ENCODE measurements at places on chromosomes 3 and 15.
A peak's percentile ranks its signal among the peaks of the same experiment; 100 is the strongest.

- no peak for DNase-seq
Measured at GRCh38 chr3:183275937-183276336, 22.9 kb downstream of the B3GNT5 start.

- DNase-seq, result no peak
Measured at GRCh38 chr3:31614162-31614921, 81.6 kb downstream of the STT3B start.

GRCh38 chr3:150680562-150680961 is 23.2 kb downstream of the ERICH6 start:
- no peak for DNase-seq

- DNase-seq, result no peak
Measured at GRCh38 chr3:188727052-188727451, 444.7 kb upstream of the TPRG1 start.

DNA sequence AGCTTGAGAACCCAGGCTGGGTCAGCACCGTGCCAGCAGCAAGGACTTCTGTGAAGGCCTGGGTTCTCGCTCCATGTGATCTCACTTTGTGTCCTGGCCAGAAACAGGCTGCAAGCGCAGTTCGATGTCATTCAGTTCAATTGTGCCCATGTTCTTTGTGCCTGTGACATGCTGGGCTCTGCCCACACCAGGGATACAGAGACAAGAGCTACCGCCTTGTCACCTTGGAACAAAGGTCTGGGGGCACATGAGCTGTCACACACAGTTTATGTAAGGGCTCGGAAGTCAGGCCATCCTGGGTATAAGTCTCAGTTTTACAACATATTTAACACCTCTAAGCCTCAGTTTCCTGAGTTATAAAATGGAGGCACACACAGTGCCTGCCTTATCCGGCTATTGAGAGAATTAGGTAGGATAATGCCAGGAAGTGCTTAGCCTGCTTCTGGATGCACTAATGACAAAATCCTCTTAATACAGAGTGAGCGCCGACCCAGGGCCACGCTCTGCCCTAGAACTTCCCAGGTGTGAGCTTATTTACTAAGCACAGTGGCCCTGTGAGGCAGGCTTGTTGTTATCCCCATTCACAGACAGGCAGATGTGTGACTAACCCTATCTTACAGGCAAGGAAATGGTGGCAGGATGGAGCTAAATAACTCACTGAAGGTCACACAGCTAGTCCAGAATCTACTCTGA is 50.4 kb upstream of the LIMD1 start:
- DNase-seq, result no peak

GRCh38 chr3:33237439-33237838 is 18.8 kb upstream of the SUSD5 start:
- no peak for DNase-seq

- no peak for DNase-seq
Measured at GRCh38 chr3:121529308-121529707, 16.5 kb downstream of the POLQ start.

GRCh38 chr15:99486371-99487336 is 79.1 kb upstream of the MEF2A start:
- no peak for DNase-seq

DNA sequence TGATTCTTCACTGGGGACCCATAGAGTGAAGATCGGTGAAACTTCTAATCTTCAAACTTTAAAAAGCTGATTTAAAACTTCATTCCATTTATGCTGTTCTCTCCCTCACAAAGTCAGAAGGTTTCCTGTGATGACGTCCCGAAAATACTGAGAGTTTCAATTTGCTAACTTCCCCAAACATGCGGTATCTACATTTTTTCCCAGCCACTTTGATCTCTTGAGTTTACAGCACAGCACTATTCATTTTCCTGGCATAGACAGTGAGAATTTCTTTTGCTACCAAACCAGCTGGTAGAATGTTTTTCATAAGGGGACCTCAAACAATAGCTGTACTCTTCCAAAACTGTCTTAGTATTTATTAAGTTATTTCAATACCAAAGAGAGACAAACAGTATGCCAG is 156.8 kb downstream of the LSAMP start:
- DNase-seq, result no peak

DNA sequence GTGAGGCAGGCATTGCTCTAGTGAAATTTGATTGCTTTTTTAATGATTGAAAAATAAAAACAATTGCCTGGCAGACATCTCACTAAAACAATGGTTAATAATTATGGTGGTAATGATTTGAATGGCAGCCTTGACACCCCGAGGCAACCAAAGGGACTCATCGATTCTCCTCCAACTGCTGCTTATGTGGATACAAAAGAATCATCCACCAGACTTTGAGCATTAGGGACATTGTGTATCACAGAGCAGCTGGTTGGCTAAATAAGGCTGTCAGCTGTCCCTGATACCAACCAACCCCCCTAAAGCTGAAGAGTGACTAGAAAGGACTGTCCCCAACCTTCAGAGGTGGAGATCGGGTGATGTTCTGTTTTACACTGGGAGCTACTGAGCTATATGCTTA is 1.7 kb upstream of the CD47 start:
- peak; percentile 17 for DNase-seq

DNA sequence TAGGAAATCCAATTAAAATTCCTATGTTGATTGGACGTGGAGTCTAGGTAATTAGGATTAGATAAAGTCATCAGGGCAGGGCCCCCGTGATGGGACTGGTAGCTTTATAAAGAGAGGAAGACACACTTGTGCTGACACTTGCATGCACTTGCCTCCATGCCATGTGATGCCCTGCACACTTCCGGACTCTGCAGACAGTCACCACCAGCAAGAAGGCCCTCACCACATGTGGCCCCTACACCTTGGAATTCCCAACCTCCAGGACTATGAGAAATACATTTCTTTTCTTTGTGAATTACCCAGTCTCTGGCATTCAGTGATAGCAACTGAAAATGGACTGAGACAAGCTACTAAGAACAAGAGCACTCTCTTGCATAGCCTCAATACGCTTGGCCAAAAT is 90.6 kb downstream of the CRYGS start:
- DNase-seq, result no peak

DNA sequence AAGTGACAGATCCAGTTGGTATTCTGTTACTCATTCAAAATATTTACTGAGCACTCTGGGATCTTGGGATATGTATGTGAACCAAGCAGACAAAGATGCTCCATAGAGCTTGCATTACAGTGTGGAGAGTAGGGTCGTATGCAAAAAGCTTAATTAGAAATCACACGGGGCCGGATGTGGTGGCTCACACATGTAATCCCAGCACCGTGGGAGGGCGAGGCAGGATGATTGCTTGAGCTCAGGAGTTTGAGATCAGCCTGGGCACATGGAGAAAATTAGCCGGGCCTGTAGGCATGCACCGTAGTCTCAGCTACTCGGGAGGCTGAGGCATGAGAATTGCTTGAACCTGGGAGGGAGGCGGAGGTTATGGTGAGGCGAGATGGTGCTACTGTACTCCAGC is 68.7 kb upstream of the MB21D2 start:
- no peak for DNase-seq

DNA sequence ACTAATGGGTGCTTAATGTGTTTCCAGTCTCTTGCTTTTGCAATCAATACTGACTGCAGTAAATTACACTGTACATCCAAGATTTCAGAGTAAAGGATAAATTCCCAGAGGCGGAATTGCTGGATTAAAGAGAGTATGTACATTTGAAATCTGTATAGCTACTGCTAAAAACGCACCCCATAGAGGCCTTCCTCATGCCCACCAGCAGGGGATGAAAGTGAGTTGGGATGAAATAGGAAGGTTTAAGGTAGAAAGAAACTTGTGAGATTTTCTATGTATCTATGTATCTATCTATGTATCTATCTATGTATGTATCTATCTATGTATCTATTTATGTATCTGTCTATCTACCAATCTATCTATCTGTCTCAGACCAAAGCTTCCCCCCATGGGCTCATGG is 28.4 kb downstream of the TMEM44 start:
- DNase-seq, result no peak

DNA sequence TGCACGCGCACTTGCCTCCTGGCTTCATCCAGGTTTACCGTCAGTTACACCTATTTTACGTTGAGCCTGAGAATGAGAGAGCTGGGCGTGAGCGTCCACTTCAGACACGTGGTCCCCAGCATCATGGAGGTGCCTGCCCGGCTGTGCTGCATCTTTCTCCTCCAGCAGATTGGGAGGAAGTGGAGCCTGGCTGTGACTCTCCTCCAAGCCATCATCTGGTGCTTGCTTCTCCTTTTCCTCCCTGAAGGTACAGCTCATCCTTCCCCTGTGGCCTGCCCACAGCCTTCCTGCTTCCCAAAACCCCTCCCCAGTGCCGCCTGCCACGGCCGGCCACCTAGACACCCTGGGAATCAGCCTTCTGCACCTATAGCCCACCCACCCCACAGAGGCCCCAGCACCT is 31.6 kb downstream of the SLC22A14 start:
- DNase-seq, result no peak

DNA sequence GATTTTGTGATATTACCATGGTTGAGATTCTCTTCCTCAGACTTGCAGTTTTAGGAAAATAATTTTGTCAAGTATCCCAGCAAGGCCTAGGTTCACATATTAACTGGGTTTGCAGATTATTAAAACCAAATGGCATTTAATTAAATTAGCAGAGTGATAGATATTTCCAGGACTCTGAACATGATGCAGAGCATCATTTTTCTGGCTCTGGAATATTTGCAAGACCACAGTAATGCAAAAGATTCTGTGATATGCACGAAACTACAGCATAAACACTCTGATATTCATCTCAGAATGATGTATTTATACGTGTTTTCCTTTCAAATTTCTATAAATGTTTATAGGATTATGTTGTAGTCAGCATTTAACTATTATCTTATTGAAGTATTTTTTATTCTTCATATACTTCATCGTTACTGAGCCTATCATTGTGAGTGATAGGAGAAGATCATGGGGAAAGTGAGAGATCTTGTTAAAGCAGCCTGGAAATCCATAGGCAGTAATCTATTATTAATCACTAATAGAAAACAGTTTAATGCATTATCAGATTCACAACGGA is 1245.6 kb downstream of the OTOL1 start:
- no peak for DNase-seq

GRCh38 chr3:10619989-10620832 is 114.8 kb upstream of the ATP2B2 start:
- no peak for DNase-seq

GRCh38 chr15:38768970-38769369 is 204.4 kb upstream of the RASGRP1 start:
- no peak for DNase-seq

DNA sequence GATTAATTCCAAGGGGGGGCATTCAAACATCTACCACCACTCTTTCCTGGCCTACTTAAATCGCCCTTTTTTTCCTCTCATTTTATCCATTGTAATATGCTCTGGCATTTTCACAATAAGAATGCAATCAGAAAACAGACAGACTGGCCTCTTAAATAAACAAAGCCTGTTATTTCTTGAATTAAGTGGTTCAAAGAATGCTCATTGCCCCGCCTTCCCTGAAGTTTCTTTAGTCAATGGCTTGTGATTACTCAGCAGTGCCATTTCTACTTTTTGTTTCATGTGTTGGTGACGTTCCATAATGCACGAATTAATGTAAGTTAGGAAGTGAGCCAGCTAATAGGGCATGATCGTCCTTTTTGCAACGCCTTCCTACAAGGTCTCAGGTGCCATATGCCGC is 68.0 kb downstream of the FBN1 start:
- no peak for DNase-seq

DNA sequence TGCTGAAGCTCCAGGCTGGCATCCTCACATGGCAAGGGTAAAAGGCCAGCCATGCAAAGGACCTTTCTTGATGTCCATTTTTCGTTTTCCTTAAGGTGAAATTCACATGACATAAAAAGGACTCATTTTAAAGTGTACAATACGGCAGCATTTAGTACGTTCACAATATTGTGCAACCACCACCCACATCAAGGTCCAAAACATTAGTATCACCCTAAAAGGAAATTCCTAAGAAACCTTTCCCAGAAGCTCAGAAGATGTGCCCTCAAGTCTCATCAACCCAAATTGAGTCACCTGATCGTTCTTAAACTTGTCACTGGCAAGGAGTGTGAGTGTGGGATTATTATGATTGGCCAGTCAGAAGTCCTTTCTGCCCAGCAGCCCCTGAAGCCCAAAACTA is 250.1 kb downstream of the TLE3 start:
- no peak for DNase-seq

- DNase-seq, result no peak
Measured at GRCh38 chr15:64447536-64448315, 12.7 kb upstream of the ZNF609 start.

DNA sequence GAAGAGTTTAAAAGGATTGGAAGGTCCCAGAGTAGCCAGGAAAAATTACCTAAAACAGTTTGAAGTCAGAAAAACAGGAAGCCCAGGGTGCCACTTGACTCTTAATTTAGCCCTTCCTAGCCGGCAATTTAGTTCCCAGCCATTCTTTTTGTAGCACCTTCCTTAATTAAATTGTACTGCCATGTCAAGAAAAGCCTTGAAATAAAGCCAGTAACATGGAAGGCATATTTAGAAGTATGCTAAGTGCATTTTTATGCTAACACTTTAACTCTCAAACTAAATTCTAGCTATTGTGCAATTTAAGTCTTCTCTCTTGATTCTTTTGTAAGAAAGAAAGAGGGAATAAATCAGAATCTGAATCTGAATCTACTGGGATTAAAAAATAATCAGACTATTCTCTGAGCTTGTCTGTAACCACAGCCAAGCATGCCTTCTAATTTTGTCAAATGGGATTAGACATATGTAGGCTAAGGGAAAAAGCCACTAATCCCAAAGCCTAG is 43.2 kb downstream of the MAP3K13 start:
- DNase-seq, result no peak
